Type B pancreatic cell (in vitro differentiated cells): ENCODE measurements at places on chromosomes 3 and 15. TPM values are rescaled to one million over a fixed set of nuclear protein-coding genes. Genes with fewer than 3 reads are reported as not detected.
A peak's percentile ranks its signal among the peaks of the same experiment; 100 is the strongest.

The CFAP100 gene
- total RNA-seq, result 4.3 TPM in 1 of 2 replicates, not detected in the other

DNA sequence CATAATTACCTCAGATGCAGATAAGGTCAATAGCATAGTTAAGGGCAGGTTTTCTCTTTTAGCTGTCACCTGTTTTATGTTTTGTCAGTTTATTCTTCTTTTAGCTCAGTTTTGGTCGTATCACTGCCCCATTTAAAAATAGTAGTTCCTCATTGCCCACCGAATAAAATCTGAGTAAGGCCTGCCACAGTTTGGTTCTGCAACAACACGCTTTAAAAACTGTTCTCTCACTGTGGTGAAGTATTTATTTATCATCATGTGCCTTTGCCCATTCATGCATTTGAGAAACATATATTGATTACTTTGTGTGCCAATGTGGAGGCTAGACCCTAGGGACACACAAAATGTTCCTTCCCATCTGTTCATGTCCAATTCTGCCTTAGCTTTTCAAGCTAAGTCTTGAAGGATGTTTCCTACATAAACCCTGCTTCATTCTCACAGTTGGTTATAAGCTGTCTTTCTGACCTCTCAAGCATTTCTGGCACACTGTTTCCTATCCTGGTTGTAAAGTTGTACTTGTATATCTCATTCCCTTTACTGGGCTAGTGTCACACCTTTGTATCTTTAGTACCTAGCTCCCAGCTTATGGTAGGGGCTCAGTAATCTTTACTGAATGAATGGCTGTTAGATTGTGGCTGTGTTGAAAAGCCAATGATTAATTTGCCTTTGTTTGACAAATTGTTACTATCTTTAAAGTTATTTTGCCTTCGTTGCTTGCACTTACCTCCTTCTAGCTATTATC is 23.9 kb downstream of the AKAP13 start:
- peaks cover 30% of the 10 kb centered on the region for H3K4me1 ChIP-seq
- no peak for DNase-seq
- no peak overlapping the region for H3K4me3 ChIP-seq
- peaks cover 8% of the 10 kb centered on the region for H3K36me3 ChIP-seq

The C3orf85 gene
- 2.3 and 6.8 TPM in 2 replicates for total RNA-seq

DNA sequence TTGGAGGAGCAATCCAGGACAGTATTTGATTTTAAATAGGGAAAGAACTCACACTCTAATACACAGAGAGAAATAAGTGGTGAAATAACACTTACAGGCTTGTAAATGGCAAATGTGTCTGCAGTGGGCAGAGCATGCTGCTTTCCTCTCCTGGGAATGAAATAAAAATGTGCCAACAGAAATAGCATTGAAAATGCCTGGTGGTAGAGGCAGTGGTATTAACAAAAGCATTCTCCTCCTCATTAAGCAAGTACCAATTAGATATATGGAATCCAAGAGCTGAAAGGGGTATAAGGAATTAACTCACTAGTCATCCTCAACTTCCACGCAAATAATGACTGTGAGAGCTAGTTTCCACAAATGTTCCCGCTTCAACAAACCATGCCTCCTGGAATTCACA is 364.1 kb upstream of the KCNMB2 start:
- H3K4me1 ChIP-seq, result peaks cover 7% of the 10 kb centered on the region
- DNase-seq, result no peak

DNA sequence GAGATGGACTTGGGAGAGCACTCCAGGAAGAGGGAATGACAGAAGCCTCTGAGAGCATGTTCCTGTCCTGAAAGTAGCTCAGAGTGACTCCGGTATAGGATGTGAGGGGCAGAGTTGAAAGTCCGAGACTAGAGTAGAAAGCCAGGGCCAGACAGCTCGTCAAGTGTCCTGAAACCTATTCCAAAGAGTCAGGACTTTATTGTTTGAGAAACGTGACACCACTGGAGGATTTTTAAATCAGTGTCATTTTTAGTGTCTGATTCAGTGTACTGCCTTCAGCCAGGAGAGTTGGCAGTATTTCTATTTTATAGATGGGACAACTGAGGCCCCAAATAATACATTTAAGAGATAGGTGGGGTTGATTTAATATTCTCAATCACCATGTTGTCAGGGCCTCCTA is 1.6 kb upstream of the RBMS3 start:
- H3K4me1 ChIP-seq, result peaks cover 33% of the 10 kb centered on the region
- no peak overlapping the region for H3K27ac ChIP-seq
- peaks cover 4% of the 10 kb centered on the region for H3K36me3 ChIP-seq
- peaks cover 15% of the 10 kb centered on the region for H3K27me3 ChIP-seq
- H3K4me3 ChIP-seq, result peak overlapping the region; percentile 79

The MPI gene
- 32.7 and 50.3 TPM in 2 replicates for total RNA-seq

The CRABP1 gene
- total RNA-seq, result 20.5 and 685 TPM in 2 replicates

The MORC1 gene
- total RNA-seq, result not detected in 2 replicates

- H3K36me3 ChIP-seq, result no peaks in the 10 kb centered on the region
- H3K4me3 ChIP-seq, result no peak overlapping the region
- peaks cover 8% of the 10 kb centered on the region for H3K4me1 ChIP-seq
- H3K27me3 ChIP-seq, result no peaks in the 10 kb centered on the region
Measured at GRCh38 chr3:50574444-50574831, 5.1 kb downstream of the HEMK1 start.

DNA sequence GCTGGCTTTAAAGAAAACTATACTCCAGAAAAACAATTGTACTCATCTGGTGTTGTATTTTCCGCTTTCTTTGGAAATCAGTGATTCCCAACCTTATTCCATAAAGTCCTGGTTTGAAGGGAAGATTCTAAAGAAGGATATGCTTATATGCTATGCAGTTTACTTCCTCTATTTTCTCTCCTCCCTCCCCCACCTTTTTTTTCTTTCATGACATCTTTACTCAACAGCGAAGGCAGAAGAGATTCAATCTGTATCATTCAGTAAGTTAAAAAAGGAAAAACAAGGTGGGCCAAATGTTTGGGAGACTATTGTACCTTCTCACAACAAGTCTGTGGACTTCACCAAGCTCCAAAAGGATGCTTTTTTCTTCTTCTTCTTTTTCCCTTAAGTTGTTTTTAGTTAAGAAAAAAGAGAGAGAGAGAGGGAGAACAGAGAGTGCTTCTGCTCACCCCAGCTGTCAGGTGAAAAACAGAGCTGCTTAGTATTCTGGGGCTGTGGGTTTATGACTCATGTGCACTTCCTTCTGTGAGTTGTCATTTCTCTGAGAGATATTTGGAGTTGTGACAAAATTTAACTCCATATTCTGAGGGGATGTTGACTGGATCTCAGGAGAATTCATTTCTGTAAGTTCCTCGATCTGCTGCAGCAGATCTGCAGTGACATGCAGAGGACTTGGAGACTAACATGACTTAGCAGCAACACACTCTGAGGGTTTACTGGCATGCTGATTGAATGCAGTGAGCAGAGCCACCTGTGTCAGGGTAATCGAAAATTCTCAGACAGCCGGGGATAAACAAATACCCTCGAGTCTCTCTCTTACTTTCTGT is 70.7 kb downstream of the SSR3 start:
- no peak overlapping the region for H3K4me3 ChIP-seq
- H3K27me3 ChIP-seq, result no peaks in the 10 kb centered on the region
- peaks cover 22% of the 10 kb centered on the region for H3K4me1 ChIP-seq

The LSAMP gene
- 17.0 and 64.9 TPM in 2 replicates for total RNA-seq

DNA sequence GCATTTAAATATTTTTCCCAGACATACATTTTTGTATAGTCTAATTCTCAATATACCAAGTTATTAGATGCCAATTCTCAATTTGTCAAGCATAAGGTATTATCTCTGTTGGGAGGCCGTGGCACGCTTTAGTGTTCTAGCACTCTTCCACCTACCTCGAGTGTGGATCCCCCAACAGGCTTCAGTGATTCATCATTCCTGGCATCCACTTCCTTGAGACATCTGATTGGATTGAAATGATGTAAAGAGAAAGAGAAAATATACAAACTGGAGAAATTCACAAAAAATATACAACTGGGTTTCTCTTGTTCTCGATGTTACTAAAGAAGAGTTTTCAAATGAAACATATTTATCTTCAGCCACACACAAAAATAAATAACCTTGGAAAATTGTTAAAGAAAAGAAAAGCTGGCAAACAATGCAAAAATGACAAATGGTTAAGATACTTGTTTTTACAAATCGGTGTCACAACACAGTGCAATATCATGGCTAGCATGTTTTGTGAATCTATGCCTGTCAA is 218.0 kb upstream of the CDIN1 start:
- no peaks in the 10 kb centered on the region for H3K36me3 ChIP-seq
- peaks cover 24% of the 10 kb centered on the region for H3K27me3 ChIP-seq
- no peak overlapping the region for H3K27ac ChIP-seq
- peaks cover 57% of the 10 kb centered on the region for H3K4me1 ChIP-seq

The RPP14 gene
- total RNA-seq, result 22.1 and 23.3 TPM in 2 replicates

DNA sequence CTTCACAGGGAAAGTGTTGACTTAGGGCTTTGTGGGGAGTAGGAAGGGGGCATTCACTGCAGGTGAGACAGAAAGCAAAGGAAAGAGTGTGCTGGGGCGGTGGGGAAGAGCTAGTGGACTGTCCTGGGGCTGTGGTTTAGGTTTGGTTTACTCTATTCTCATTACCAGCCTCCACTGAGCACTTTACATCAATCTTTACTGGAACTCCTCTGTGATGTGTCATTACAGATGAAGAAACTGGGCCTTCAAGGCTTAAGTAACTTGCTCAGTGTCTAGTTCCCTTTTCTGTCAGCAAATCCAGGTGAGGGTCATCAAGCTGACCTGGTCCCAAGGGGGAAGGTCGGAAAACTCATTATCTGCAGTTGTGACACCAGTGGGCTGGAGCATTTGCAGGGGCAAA is 120.2 kb upstream of the PFN2 start:
- no peak overlapping the region for H3K4me3 ChIP-seq
- H3K27me3 ChIP-seq, result peaks cover 6% of the 10 kb centered on the region
- H3K36me3 ChIP-seq, result no peaks in the 10 kb centered on the region
- H3K27ac ChIP-seq, result peak overlapping the region; percentile 16
- peaks cover 13% of the 10 kb centered on the region for H3K4me1 ChIP-seq
- no peak for DNase-seq

- no peak overlapping the region for H3K27ac ChIP-seq
- no peaks in the 10 kb centered on the region for H3K36me3 ChIP-seq
- no peak overlapping the region for H3K4me3 ChIP-seq
- H3K4me1 ChIP-seq, result peaks cover 29% of the 10 kb centered on the region
- no peak for DNase-seq
- no peaks in the 10 kb centered on the region for H3K27me3 ChIP-seq
Measured at GRCh38 chr3:69145688-69146087, 23.3 kb upstream of the LMOD3 start.

The CHAC1 gene
- 7.8 and 12.9 TPM in 2 replicates for total RNA-seq

DNA sequence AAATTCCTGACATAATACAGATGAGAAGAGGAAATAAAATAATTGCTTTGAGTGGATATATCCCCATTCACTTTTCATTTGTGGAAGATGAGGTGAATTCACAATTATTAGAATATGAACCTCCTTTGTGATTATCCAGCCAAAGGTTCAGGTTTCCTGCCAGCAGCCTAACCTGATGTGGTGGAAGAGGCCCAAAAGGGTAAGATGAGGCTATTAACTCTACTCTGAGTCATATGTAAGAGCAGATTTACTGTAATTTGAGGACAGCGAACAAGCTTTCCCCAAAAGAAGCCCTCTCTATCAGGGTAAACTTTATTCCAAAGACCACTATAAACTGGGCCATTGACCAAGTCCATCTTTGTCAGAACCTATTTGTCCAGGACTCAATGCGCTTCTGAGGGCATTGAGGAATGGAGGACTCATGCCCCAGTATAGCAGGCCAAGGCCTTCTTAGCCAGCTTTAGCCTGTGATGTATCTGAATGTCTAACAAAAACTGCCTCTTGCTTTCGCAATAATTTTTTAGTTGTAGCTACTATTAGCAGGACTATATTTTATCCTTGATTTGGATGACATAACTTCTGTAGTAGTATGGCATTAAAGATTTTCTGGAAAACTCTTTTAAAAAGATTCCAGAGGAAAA is 91.1 kb upstream of the ARL6 start:
- H3K4me1 ChIP-seq, result no peaks in the 10 kb centered on the region
- no peak for DNase-seq
- H3K4me3 ChIP-seq, result no peak overlapping the region
- H3K27ac ChIP-seq, result no peak overlapping the region

The XCR1 gene
- total RNA-seq, result 3.6 and 13.9 TPM in 2 replicates

DNA sequence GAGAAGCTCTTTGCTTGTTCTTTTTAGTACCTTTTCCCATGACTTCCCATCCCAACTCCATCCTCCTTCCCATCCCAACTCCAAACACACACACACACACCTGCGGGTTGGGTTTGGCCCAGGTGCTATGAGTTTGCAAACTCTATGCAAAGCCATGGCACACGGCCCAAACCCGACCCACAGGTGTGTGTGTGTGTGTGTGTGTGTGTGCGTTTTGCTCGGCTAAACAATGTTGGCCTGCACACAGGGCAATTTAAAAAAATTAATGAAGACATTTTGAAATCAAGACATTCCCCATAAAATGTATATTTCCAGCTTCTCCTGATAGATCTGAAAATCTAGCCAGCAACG is 103.7 kb upstream of the TLE3 start:
- no peaks in the 10 kb centered on the region for H3K36me3 ChIP-seq
- H3K4me3 ChIP-seq, result no peak overlapping the region
- H3K4me1 ChIP-seq, result peaks cover 41% of the 10 kb centered on the region
- peaks cover 29% of the 10 kb centered on the region for H3K27me3 ChIP-seq

GRCh38 chr3:66392966-66393332 is 107.9 kb downstream of the LRIG1 start:
- peaks cover 23% of the 10 kb centered on the region for H3K4me1 ChIP-seq
- peaks cover 46% of the 10 kb centered on the region for H3K36me3 ChIP-seq
- H3K27me3 ChIP-seq, result no peaks in the 10 kb centered on the region
- H3K4me3 ChIP-seq, result no peak overlapping the region

- no peaks in the 10 kb centered on the region for H3K27me3 ChIP-seq
- H3K27ac ChIP-seq, result peak overlapping the region; percentile 80
- peaks cover 9% of the 10 kb centered on the region for H3K36me3 ChIP-seq
Measured at GRCh38 chr15:72237029-72237852, 6.3 kb upstream of the PKM start.

The CCDC9B gene
- 1.6 and 2.4 TPM in 2 replicates for total RNA-seq

- peaks cover 39% of the 10 kb centered on the region for H3K4me1 ChIP-seq
- peaks cover 99% of the 10 kb centered on the region for H3K27me3 ChIP-seq
- no peak for DNase-seq
- H3K36me3 ChIP-seq, result peaks cover 5% of the 10 kb centered on the region
Measured at GRCh38 chr3:147356909-147357900, 49.1 kb downstream of the ZIC4 start.
